ENCODE measurements at places on chromosomes 12 and 14.

DNA sequence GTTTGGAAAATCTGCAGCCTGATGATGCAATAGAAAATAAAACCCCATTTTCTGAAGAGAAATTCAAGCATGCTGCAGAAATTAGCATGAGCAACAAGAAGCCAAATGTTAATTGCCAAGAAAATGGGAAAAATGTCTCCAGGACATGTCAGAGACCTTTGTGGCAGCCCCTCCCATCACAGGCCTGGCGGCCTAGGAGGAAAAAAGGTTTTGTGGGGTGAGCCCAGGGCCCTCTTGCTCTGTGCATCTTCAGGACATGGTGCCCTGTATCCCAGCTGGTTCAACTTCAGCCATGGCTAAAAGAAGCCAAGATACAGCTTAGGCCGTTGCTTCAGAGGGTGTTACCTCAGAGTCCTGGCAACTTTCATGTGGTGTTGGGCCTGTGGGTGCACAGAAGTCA is 775.5 kb upstream of the SEL1L start:
- no peak for DNase-seq

DNA sequence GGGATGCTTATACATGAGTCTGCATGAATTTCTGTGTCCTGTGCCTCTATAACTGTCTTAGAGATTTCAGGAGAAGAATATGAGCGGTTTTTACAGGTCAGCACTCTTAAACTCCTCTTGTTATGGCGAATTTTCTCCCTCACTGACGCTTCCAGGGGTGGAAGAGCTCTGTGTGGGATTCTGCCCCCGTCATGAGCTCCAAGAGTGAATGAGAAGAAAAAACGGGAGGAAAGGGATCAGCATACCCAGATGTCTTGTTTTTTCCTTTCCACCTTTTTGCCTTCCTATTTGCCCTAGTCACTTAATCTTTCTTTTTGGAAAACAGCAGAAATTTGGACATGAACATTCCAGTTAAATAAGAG is 651 bp downstream of the PFKM start:
- no peak for DNase-seq

DNA sequence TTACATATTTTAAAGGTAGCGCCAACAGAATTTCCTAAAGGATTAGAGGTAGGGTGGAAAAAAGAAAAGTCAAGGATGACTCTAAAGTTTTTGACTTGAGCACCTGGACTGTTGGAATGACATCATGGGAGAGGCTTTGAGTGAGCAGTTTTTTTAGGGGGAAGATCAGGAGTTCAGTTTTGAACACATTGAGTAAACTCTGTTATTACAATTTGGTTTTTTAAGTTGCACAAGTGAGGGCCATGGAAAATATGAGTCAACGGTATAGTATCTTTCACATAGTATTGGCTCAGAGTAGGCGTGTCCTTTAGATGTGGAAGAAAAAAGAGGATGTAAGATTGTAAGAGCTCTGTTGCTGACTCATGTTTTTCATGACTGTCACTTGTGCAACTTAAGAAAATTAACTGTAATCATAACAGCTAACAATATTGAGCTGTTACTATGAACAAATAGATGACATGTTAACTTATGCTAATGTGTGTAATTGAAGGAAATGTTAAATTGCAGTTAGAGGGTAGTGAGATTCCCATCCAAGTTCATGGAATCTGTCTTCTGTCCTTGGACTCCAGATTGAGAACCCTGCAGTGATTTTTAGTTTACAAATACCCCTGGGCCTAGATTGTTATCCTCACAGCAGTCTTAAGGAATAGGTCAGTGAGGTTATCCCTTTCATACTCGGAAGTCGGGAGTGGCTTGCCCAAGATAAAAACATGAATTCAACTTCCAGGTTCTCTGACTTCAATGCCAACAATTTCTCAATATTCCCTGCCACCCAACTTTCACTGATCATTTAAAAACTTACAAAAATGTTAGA is 48.2 kb upstream of the ATP2B1 start:
- no peak for DNase-seq

- no peak for DNase-seq
Measured at GRCh38 chr12:68971404-68971803, 38.4 kb upstream of the CPM start.

- DNase-seq: no peak
Measured at GRCh38 chr12:2057041-2057794, 4.4 kb downstream of the CACNA1C start.

DNA sequence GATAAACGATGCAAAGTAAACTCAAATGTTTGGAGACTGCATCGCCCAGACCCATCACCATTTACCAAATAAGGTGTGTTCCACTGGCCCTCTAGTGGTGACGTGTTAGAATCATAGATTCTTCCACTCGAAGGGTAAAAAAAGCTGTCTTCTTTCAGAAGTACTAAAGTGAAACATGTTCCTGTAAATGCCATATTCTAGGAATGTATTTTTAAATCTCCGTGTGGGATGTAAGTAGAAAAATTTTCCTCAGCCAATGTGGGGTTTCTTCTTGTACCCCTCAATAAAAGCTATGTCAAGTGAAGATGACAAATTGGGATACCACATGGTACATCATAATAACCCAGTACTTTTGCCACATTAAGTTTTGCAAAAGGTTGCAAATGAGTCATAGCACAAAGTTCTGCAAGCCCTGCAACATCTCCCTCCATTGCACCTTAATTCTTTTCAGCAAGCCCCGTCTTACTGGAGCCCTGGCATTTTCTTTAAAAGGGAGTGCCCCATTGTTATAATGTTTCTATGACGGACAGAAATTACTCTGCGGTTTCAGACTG is 100.8 kb downstream of the CCER1 start:
- DNase-seq: no peak

- no peak for DNase-seq
Measured at GRCh38 chr12:56657416-56658379, 11.9 kb upstream of the ATP5F1B start.

- no peak for DNase-seq
Measured at GRCh38 chr14:89684139-89684538, 267.1 kb upstream of the FOXN3 start.

DNA sequence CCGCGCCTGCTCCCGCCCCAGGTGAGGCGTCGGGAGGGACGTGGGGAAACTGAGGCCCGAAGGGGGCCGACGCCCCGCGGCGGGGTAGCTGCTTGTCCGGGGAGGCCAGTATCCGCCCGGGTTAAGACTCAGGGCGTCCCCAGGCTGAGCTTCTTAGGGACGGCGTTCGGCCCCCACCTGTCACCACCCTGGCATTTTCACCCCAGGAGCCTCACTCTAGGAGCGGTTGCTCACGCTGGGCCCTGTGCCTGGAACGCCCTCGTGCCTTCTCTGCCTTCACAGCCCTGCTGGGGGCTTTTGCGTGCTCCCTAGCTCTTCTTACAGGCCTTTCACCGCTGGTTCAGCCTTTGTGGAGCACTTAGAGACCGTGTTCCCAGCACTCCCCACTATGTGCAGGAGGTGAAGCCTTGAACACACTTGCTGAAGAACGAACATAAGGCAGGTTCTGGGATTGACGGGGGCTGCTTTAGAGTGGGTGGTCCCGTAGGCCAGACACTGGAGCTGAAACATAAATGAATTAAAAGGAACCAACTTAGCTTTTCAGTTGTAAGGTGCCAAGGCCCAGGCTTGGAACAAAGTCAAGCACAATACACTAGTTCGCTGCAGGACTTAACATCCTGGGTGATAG is 601 bp downstream of the ZNF839 start:
- no peak for DNase-seq

- DNase-seq: no peak
Measured at GRCh38 chr12:126706300-126706699, 1560.7 kb upstream of the TMEM132C start.

DNA sequence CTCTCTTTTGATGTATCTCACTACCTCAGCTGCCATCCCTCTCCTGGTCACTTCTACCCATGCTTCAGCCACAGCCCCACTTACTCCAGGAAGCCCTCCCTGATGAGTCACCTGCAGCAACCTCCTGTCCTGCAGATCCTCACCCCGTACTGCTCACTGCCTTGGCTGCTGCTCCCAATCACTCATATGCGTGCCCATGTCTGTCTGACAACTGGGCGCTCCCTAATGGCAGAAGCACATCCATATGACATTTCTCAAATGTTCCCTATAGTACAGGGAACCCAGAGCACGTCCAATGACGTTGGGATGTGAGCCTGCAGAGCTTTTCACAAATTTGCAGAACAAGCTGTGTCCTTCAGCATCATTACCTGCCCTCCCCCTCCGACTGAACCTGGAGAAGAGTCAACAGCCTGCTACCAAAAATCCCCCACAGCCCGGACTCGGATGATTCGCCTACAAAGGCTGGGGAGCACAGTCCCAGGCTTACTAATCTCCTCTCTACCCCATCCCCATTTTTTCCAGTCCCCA is 90.0 kb downstream of the SINHCAF start:
- no peak for DNase-seq

GRCh38 chr14:100674897-100675619 is 51.6 kb upstream of the DLK1 start:
- no peak for DNase-seq

GRCh38 chr14:102965971-102966655 is 43.6 kb downstream of the AMN start:
- no peak for DNase-seq

- DNase-seq: no peak
Measured at GRCh38 chr12:7666595-7666994, 887 bp upstream of the APOBEC1 start.

DNA sequence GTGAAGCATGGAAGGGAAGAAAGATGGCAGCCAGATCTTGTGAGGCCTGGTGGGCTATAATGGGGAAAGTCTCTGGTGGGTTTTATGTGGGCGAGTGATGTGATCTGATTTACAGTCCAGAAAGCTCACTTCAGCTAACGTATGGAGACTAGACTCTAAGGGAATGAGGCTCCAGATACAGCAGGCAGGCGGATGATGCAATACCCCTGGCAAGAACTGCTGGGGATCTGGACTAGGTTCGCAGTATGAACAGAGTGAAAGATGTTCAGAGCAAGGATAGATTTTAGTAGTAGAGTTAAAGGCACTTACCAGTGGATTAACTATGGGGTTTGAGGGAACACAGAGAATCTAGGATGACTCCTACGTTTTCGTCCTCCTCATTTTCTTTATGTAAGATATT is 253.1 kb downstream of the ANO2 start:
- no peak for DNase-seq

- DNase-seq: no peak
Measured at GRCh38 chr14:104972301-104973134, 5.7 kb downstream of the AHNAK2 start.

DNA sequence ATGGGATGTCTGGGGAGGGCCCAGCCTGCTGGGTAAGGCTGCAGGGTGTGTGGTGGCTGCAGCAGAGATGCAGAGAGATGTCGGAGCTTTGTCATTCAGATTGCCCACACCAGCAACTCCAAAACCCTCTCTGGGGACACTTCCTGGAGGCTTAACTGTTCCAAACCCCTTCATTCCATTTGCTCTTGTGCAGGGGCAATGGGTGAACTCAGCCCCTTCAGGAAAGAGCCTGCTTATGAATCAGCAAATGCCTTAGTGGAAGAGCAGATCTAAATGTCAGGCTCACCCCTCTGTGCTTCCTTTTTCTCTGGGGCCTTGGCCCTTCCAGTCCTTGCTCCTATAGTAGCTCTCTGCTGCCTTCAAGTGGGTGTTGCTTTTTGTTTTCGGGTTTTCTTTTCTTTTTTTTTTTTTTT is 36.7 kb upstream of the GPATCH2L start:
- no peak for DNase-seq

GRCh38 chr12:79295572-79295971 is 395.2 kb downstream of the PAWR start:
- DNase-seq: no peak

DNA sequence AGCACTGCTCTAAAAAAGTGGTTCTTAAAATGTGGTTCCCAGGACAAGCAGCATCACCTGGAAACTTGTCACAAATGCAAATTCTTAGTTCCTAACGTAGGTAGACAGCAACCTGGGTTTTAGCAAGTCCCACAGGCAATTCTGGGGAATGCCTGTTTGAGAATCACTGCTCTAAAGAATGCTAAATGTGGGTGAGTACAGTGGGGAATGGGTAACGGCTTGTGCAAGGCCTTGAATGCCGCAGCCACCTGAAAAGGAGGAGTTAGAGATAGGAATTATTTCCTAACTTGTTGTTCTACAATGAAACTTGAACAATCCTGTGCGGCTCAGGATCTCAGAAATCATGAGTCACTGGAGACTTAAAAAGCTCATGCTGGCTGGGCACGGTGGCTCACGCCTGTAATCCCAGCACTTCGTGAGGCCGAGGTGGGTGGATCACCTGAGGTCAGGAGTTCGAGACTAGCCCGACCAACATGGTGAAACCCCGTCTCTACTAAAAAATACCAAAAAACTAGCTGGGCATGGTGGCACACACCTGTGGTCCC is 34.9 kb downstream of the GNS start:
- no peak for DNase-seq

DNA sequence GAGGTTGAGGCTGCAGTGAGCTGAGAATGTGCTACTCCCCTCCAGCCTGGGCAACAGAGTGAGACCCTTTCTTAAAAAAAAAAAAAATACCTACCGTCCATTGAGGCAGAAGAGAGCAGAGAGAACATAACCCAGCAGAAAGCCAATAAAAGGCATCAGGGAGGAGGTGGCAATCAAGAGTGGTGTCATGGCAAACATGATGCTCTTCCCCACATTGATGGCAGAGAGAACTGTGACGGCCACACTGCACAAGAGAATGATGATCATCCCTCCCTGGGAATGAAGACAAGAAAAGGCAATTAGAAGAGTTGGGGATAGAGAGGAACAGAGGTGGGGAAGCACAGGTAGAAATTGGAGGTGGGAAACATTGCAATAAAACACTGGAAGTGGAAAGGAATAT is 12.1 kb downstream of the SRSF5 start:
- no peak for DNase-seq

All from esophagus squamous epithelium (tissue), 5 donors.